Tibial nerve (tissue), 4 donors: ENCODE measurements at places on chromosomes 6 and 20. TPM values are rescaled to one million over a fixed set of nuclear protein-coding genes. Genes with fewer than 3 reads are reported as not detected.

Gene OPN5
- total RNA-seq = not detected

Gene WASF1
- 11.7 TPM for total RNA-seq

Gene TP53TG5
- not detected for total RNA-seq

Gene SLC22A2
- total RNA-seq = not detected

Gene SDCBP2
- total RNA-seq = 4.2 TPM

Gene WFDC10B
- total RNA-seq = not detected

Gene MICB
- 8.0 TPM for total RNA-seq

Gene SLC17A3
- not detected for total RNA-seq

Gene HLA-DOB
- 2.1 TPM for total RNA-seq

Gene PLCB1
- total RNA-seq = 36.8 TPM
